Right ventricle myocardium superior (tissue), 1 donor: ENCODE measurements at places on chromosomes 2 and 18.

GRCh38 chr2:241563031-241563507 lies 4.5 kb downstream of the BOK start:
- DNase-seq, result no peak

GRCh38 chr2:127508631-127509034 lies 17.7 kb downstream of the IWS1 start:
- DNase-seq, result peak; percentile 76

DNA sequence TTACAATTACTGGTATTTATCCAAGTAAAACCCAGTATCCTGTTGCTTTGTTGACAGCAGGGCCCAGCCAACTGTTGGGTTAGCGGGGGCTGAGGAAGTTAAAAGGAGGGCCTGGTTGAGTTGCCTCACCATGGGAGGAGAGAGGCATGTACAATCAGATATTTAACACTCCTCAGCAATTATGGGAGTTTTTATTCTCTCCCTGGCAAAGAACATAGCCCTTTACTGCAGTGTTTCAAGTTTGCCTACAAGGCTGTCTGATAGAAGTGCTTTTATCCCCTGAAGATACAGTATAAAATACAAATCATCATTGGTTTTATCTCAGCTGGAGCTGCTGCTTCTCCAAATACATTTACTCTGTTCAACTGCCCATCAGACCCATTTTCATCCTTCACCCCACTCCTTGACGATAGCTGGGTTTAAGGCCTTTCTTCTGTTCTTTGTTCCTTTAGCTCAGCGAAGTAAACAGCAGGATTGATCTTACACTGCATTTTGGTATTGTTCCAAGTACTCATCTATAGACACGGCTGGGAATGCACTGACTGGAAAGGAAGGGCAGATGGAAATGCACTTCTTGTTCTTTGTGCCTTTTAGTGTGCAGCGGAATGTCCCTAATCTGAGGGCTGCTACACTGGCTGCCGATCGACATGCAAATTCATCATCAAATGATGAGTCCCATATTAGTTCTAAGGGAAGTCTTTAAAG lies 402.5 kb upstream of the SPRED2 start:
- DNase-seq, result no peak

DNA sequence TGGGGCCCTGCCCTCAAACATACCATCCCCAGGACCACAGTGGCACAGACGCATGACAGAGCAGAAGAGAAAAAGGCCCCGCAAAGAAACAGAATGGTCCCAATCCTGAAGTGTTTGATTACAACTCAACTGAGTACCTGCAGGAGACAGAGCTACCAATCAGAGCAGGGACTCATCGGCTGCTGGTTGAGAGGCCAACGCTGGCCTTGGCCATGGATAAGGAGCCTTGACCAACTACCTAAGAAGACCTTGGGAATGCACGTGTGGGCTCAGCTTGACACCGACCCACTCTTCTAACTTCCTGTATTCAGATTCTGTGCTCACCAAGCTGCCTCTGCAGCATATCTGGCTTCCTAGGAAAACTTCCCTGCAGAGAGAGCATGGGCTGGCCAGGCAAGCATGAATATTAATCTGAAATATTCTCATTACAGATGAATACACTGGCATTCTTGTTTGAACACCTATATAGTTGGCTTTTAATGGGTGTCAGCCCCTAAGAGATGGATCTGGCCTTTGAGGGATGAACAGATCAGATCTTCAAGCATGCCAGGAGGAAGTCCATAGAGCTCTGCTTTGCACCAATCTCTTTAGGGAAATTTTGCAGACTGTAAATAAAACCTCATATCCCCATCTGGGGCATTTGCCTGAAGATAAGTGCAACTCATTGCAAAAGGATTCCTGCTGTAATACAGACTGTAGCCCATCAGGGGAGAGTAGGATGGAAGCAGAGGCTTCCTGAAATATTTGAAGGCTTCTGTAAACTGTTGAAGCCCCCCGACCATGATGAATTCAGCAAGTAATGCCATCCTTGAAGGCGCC lies 135.4 kb downstream of the BCL2 start:
- DNase-seq, result no peak

DNA sequence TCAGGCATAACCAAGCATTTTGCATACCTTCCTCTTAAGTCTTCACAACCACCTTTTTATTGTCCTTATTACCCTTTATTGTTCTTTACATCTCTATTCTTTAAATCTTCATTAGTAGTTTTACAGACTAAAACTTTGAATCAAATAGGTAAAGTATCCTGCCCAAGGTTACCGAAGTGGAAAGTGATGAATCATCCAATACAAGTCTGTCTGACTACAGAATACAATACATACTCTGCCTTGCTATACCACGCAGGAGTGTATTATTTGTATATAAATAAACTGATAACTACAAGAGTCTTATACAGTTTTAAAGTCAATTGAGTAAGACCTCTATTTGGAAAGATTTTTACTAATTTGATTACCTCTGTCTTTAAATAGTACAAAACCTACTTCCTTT lies 196.0 kb downstream of the ZEB2 start:
- DNase-seq, result no peak

DNA sequence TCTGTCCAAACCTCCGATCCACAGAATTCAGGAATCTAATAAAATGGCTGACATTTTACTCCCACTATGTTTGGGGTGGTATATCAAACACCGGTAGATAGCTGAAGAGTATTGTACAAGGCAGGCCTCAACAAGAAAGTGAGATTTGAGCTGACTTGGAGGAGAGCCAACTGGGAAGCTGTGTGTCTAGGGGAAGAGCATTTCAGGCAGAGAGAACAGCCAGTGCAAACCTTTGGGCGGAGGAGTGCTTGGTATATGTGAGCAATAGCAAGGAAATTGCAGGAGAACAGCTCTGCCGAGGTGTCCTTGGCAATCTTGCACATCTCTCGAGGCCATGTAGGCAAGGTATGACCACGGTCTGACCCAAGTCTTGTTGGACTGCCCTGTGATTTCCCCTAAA lies 1.8 kb upstream of the MERTK start:
- no peak for DNase-seq

- DNase-seq, result no peak
Observed at GRCh38 chr2:227394401-227394800, 6.7 kb upstream of the SCYGR1 start.

DNA sequence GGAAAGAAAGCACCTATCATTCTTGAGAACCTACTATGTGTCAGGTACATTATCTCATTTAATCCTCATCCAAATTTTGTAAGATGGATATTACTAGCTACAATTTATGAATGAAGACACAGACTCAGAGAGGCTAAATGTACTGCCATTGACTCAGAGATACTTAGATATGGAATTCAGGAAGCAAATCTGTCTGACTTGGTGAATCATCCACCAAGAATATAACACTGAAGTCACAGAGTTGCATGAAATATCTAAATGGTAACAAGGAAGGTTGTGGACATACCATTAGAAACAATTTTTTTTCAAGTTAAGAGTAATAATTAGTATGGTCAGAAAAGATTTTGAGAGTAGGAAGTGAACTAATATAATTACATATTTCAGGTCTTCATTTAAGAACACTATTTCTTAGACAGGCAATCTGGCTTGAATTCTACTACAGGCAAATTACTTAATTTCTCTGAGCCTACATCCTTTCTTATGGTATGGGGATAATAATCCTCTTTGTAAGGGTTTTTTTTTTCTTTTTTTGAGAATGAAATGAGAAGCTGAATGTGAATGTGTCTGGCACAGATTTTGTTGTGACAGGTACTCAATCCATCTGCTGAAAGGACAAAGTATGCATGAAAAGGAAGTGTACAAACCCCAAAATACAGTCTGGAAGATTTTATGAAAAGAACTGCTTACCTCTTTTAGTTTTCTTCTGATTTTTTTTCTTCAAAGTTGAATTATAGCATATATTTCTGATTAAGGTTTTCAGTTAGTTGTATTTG lies 14.8 kb upstream of the C2orf66 start:
- no peak for DNase-seq

GRCh38 chr18:79851950-79852349 lies 54.2 kb downstream of the KCNG2 start:
- no peak for DNase-seq

DNA sequence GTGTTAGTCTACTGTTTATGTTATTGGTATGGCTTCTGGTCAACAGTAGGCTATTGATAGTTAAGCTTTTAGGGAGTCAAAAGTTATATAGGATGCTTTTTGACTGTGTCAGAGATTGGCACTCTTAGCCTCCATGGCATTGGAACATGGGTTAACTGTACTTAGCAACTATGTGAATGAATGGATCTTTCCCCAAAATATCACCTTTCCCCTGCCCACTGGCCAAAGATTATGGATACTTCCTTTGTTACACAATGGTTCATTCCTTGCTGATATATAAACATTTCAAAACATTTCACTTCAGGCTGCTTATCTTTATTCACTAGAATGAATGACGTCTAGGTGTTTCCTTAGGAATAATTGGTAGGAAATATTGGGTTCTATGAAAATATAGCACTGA lies 62.1 kb upstream of the DOCK10 start:
- DNase-seq, result no peak

GRCh38 chr2:12716032-12716281 lies 779 bp upstream of the TRIB2 start:
- DNase-seq, result peak; percentile 86

- no peak for DNase-seq
Observed at GRCh38 chr2:69983392-69983966, 22.0 kb upstream of the ASPRV1 start.

DNA sequence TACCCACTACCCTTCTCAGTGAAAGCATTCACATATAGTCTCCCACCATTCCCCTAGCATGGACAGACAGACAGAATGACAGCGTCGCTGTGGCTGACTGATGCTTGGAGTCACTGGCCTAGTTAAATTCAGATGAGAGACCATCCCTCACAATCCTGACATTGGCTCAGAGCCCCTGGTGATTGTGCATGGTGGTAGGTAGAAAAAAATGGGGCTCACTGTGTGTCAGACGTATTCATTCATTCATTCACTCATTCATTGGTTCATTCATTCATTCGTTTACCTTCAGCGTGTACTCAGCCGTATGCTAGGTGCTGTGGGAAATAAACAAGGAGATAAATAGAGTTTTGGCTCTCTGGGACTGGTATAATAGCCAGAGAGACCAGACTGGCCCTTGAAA lies 94.8 kb upstream of the STPG4 start:
- no peak for DNase-seq

GRCh38 chr2:202269585-202269984 lies 4.0 kb downstream of the NOP58 start:
- no peak for DNase-seq

DNA sequence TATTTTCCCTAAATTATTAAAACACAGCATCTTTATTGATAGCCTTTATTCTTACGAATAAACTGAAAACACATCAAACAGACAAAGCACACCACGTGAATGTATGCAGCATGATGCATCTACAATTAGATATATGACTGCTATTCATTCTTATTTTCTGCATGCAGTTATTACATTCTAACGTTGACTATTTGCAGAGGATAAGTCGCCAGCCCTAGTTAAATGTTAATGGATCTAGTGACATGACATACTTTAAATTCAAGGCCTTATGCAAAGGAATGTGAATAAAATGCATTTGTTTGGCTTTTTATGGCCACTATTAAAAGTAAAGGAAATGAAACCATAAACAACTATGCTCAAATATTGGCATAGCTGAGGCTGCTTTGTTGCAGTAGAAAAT lies 172.4 kb downstream of the MAP2 start:
- DNase-seq, result no peak

DNA sequence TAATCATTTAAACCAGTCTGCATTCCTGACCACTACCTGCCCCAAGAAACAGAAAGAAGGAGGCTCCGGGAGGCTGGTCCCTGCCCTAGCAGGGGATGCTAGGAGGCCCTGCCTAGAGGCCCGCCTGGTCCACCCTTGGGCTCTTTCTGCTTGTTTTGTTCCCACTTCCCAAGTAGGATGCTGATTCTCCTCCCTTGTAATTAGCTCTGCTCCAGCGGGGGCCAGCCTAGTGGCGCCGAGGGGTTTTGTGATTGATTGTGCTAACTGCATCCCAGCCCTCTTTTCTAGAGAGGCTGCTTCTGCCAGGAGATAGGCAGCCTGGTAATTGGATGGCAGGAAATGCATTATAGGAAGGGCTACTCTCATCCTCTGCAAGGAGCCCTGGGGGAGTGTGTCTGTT lies 220.0 kb downstream of the LOXHD1 start:
- no peak for DNase-seq

- no peak for DNase-seq
Observed at GRCh38 chr18:58205443-58206160, 161.6 kb downstream of the NEDD4L start.

DNA sequence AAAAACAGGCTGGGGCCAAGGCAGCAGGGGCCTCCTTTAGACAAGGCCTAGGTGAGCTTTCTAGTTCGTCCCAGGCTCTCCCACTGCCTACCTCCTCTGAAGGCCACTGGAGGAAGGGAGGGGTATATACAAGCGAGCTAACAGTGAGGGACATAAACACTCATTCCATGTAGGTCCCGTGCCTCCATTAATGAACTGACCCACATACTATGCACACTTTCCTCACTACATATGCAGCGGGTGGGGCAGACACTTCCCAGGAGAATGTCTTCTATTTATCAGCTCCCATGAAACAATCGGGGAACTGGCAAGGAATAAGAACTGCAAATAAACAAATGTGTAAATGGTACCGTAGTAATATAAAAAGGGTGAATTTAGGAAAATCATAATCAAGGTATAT lies 336.5 kb downstream of the NBAS start:
- DNase-seq, result no peak

DNA sequence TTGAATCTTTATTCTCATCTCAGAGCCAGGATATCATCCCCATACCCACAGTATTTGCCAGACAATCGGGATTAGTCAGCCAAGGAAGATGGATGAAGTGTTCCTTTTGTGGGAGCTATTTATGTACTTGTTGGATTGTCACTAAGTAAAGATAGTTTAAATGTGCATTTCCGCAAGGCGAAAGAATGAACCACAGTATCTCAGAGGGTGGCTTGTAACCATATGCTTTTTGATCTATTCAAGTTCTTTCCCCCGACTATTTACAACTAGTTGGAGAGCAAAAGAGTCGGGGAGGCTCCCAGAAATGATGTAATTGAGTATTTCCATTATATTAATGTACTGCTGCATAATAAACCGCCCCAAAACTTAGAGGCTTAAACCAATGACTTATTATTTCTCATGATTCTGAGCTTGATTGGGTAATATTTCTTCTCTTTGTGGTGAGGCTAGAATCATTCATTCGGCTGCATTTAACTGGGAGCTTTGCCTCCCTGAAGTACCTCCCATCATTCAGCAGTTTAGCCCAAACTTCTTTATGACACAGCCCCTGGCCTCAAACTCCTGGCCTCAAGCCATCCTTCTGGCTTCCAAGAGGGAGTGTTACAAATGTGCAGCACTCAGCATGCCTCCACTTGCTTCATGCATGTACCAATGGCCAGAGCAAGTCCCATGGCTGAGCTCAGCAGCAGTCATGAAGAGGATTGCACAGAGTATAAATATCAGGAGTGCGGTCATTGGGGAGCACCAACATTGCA lies 423.7 kb downstream of the METTL4 start:
- DNase-seq, result peak; percentile 73

GRCh38 chr18:75264195-75264594 lies 53.6 kb downstream of the TSHZ1 start:
- no peak for DNase-seq

GRCh38 chr2:121330921-121331320 lies 45.9 kb upstream of the TFCP2L1 start:
- DNase-seq, result no peak
